Peyer's patch (tissue), 4 donors: ENCODE measurements at places on chromosomes 16 and 17. TPM values are rescaled to one million over a fixed set of nuclear protein-coding genes. Genes with fewer than 3 reads are reported as not detected.

TMC7 gene
- total RNA-seq, result 6.7 TPM

MYLK3 gene
- total RNA-seq, result not detected

GLTPD2 gene
- total RNA-seq, result 5.4 TPM

TNS4 gene
- total RNA-seq, result 0.54 TPM

SLC12A3 gene
- not detected for total RNA-seq

ZG16 gene
- total RNA-seq, result 214 TPM

RGS11 gene
- 11.9 TPM for total RNA-seq

DHODH gene
- 3.4 TPM for total RNA-seq

OMG gene
- not detected for total RNA-seq

IST1 gene
- 258 TPM for total RNA-seq

C1QTNF8 gene
- total RNA-seq, result not detected

FKBP10 gene
- 11.4 TPM for total RNA-seq

GRAP gene
- 3.2 TPM for total RNA-seq

SLC5A11 gene
- total RNA-seq, result 1.7 TPM

GPR142 gene
- total RNA-seq, result not detected

NEUROD2 gene
- not detected for total RNA-seq

USP43 gene
- total RNA-seq, result 7.4 TPM

TMEM98 gene
- 351 TPM for total RNA-seq

TMEM235 gene
- total RNA-seq, result not detected

CD19 gene
- total RNA-seq, result 6.3 TPM

SF3B3 gene
- 95.7 TPM for total RNA-seq

SLC47A1 gene
- 3.8 TPM for total RNA-seq
